ENCODE measurements at places on chromosomes 2 and 18.

DNA sequence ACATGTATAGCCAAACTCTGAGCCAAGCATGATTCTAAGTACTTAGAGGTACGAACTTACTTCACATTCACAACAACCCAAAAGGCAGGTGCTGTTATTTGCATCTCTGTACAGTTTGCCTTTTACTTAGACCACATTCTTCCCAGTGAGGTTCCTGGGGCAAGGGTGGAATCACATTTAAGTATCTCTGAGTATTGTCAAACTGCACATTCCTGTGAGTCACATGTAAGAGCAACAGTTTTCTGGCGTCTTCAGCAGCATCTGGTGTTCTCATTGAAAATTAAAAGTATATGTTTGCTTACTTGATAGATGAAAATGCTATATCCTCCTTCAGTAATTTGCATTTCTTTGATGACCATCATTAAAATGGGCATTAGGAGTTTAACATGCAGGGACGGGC lies 119.1 kb downstream of the UXS1 start:
- DNase-seq = no peak

- DNase-seq = no peak
Measured at GRCh38 chr2:138359532-138359931, 142.0 kb upstream of the SPOPL start.

DNA sequence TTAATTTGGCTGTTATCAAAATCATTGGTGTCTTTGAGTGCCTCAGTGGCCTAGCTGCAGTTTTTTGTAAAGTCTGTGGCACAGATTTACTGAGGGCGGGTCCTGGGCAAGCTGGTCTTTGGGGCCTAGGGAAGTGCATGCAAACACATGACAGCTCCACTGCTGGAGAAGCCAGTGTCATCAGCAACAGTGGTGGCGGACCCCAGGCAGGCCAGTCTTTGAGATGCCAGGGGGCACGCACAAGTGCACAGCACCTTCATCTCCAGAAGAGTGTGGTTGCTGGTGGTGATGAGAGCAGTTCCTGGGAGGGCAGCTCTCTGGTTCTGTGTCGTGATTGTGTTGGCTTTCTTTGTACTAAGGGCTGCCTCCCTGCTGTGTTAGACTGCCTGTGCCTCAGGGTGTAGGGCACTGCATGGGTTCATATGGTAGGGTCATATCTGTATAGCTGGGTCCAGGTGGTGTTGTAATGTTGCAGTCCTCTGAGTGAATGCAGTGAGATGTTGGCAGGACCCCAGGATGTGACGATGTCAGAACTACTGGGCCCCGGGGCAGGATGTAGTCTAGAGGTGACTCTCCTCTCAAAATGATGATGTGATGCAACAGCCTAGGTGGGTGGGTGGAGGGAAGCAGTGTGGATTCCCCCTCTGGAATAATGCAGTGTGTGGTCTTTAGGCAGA lies 646.7 kb upstream of the CDH2 start:
- DNase-seq = no peak

- DNase-seq = no peak
Measured at GRCh38 chr2:81324046-81324445, 1019.5 kb upstream of the LRRTM1 start.

GRCh38 chr18:77111449-77111848 lies 21.1 kb downstream of the MBP start:
- no peak for DNase-seq

DNA sequence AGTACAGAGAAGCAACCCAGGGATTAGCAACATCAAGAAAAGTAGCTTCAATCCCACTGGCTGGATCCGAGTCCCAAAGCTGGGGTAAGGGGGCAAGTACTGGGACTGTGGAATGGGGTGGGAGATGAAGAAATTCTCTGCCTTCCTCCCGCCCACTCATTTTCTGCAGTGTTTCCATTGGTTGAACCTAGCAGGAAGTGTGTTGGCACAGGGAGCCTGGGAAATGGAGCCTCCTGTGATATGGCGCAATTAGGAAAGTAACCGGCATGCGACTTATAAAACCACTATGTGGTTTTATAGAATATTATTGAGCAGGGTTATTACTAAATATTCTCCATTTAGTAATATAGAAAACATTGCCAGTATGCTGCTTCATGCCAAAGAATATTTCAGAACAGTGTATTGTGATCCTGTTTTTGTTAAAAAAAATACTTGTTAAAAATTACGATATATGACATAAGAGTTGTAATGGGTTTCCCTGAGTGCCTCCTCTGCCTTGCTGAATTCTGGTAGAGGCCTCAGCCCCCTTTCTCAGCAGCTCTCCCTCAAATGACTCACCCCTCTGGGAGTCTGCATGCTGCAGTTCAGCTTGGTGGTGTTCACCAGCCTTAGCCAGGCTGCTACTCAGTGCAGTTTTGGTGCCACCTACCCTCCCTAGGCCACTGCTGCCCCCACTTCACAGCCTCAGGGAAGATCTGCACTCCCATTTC lies 60.5 kb downstream of the HK2 start:
- peak; percentile 45 for DNase-seq

DNA sequence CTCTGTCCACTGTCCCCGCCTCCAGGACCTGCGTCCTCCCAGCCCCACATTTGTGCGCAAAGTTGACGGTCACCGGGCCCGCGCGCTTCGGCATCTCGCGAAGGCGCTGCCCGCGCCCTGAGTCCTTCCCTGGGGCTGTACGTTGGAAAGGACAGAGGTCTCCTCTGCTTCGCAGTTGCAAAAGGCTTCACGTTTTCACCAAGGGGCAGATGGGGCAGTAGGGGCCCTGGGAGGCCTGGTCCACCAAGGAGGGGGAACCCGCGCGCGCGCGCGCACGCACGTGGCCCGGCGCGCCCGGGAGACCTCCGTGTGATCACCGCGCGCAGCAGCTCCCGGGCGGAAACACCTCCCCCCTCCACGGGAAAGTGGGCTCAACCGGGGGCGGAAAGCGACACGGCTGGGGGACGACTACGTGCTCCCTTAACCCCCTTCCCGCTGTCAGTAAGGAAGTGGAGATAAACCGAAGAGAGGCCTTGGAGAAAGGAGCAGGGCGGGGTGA lies 21.9 kb downstream of the TEX44 start:
- no peak for DNase-seq

DNA sequence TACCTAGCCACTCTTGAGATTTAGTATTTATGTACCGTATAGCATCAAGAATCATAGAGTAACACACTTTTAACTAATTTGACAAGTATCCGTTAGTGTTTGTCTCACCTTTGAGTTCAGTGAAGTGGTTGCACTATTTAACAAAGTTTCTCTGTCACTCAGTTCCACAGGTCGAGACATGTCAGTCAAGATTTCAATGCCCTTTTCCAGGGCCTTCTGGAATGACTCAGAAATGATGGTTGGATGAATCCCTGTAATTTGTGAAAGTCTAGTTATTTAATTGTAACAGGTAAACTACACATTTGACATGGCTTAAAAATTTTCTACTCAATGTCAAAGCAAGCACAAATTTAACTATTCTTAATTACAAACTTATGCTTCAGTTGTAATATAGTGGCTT lies 9.7 kb downstream of the CCT4 start:
- no peak for DNase-seq

DNA sequence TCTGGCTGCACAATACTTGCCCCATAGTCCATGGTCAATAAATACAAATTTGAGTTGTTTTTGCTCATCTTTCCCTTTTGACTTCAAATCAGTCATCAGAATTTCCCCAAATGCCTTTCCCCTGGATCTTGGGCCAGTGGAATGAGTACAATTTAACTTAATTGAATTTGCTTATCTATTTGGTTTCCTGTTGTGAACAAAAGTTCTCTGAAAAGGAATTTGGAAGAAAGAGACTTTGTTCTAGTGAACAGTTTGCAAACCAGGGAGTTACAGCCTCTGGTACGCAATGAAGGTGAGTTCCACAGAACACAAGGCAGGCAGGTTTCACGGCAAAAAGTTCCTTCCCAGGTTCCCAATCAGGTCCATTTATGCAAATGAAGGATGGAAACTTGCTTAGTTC lies 1.2 kb upstream of the UGT1A1 start:
- DNase-seq = no peak

- no peak for DNase-seq
Measured at GRCh38 chr2:23359631-23360567, 25.1 kb upstream of the KLHL29 start.

DNA sequence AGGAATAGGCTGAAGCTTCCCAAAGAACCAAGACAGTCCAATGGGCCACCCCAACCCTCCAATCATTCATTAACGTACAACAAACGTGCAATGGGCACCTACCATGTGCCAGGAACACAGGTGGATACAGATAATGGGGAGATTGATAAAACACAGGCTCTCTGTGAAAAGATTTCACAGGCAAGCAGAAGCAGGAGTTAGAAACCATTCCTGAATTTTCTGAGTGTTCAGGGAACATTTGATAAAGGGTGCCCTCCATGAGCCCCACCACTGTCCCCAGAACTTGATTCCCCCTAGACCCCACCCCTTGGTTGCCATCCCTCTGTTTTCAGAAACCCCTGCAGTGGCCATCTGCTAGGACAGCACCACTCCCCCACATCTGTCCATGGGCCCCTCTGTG lies 1.5 kb downstream of the CD207 start:
- DNase-seq = no peak

DNA sequence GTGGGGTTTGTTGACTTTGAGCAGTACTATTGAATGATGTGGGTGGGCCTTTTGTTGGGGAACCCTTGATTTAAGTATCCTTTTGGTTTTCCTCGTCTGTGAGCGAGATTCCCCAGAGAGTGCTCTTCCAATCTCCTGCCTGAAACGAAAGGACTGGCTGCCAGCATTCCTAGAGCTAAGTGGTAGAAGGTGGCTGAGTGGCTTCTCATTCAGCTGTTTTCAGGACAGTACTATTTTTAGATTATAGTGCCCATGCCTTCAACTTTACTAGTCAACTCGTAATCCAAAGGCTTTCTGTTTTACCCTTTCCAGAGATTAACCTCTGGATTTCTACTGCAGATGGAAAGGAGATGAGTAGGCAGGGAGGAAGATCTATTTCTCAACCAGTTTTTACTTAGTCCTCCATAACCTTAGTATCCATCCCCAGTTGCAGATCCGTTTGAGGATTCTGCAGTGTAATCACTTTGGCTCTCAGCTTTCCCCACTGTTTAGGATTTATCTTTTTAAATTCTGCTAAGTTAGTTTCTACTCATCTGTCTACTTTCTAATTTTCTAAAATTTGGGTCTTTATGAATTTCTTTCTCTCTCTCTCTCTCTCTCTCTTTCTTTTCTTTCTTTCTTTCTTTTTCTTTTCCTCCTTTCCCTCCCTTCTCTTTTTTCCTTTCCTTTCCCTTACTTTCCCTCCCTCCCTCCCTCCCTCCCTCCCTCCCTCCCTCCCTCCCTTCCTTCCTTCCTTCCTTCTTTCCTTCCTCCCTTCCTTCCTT lies 9.2 kb downstream of the SLC4A1AP start:
- no peak for DNase-seq

GRCh38 chr2:2587354-2587753 lies 256.3 kb upstream of the MYT1L start:
- no peak for DNase-seq

GRCh38 chr2:41446266-41446665 lies 601.6 kb upstream of the PKDCC start:
- no peak for DNase-seq

DNA sequence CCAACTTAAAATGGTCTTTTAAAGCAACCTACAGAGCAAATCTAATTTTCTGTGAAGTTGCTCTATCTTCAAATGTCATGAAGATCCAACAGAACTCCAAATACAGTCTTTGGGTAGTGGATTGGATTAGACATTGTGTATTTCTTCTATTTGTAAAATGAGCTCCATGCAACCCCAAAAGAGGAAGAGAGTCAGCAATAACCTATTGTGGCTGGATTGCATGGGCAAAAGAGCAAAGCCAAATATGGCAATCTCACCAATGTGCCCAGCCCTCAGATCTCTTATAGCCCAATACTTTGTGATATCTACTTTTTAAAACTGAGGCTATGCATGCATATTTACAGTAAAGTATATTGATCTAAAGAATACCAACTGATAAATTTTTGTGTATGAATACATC lies 146.3 kb downstream of the TXNL1 start:
- DNase-seq = peak; percentile 37

DNA sequence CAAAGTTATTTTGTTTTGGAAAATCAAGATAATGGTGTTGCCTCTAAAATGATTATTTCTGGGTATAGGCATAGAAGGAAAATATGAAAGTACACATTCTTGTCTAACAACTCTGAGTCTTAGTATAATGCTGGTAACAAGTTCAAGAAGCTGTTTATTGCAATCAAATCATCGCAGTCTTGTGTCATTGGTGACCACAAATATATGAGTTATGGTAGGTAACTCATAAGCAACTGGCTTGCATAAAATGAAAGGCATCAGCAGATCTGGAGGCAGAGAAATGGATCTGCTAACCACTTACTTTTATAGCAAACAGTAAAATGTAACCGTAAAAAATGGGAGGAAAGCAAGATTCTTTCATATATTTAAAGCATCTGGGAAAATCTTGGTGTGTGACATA lies 156.2 kb upstream of the TCF4 start:
- no peak for DNase-seq

DNA sequence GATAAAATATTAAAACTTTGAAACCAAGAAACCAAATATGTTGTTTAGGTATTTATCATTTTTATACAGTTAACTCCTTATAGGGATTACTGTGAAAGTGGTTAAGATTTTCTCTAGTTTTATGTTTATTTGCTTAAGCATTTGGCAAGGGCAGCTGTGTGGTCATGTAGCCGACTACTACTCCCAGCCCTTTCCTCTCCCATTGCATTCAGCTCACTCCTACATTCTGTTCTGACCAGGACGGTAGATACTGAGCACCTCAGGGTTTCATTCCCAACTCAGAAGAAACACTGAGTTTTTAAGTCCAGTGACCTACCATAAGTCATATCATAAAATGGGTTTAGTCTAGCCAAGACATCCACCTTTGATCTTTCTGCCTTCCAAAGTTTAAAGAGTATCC lies 19.8 kb downstream of the FZD5 start:
- no peak for DNase-seq

Data from suppressor macrophage treated with lipopolysaccharide for 1 hour (primary cell).